ENCODE measurements at places on chromosomes 13 and 19.

DNA sequence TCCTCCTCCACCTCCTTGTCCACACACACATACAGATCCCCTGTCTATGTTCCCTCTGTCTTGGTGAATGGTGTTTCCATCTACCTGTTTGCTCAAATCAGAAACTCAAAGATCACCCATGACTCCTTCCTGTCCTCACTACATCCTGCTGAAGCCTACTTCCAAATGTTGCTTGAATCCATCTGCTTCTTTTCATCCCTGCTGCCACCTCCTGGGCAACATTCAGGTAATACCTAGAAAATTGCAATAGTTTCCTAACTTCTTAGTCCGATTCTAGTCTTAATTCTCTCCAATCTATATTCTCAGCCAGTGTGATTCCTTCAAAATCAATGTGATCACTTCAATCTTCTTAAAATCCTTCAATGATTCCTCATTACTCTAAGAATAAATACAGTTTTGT is 155.5 kb upstream of the STARD13 start:
- DNase-seq, result peak; percentile 33

DNA sequence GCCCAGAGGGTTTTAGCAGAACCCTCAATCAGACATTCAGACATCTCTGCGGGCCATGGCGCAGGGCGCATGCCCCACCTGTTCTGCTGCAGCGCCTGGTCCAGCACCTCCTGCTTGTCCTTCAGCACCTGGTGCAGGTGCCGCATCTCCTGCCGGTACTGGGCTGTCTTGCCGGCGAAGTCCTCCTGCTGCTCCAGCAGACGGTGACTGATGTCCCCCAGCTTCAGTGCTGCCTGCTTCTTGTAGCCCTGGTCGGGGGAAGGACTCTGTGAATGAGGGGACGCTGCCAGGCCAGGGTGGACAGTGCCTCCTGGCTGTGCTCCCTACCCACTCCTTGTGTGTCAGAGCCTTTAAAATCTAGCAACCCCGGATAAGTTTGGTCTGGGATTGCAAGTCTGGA is 12.2 kb upstream of the SLC7A9 start:
- DNase-seq, result no peak

DNA sequence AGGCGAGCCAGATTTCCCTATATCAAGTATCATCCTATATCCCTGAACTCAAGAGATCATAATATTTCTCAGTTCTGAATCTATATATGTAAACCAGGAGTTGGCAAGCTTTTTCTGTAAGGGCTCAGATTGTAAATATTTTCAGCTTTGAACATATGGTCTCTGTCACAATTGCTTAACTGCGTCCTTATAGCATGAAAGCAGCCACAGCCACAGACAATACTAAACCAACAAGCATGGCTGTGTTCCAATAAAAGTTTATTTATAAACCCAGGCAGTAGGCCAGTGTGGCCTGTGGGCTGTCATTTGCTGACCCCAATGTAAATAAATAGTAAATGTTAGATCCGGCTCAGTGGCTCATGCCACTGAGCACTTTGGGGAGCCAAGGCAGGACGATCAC is 12.2 kb upstream of the MYH14 start:
- DNase-seq, result no peak

DNA sequence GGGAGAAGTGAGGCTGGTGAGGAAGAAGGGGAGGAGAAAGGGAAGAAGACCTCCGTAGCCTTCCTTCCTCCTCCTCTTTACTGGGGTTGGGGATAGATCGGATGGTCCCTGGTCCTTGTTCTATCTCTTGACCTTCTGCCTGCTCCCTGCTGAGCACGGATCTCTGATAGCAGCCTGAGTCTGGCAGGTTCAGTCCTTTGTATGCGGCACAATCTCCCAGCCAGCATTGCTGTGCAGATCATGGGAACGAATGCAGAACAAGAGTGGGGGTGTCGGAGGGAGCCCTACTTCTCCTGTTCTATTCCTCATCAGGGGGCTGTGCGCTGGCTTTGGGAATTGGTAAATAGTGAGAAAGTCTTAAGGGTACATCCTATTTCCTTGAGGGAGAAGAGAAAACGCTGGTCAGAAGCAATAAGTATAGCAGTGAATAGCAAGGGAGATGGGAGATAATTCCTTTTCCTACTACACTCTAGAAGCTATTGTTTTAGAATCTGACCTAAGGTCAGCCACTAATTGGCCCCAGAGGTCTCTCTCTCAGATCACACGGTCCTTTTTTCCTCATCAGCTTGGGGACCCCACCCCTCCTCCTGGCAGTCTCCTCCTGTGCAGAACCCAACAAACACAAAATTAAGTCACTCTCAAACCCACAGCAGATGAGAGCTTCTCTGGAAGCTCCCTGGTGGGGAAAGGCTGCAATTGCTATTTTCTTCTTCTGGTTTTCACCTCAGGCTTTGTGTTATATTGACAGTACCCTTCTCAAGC is 41.0 kb downstream of the KL start:
- peak; percentile 5 for DNase-seq

GRCh38 chr19:4593409-4593851 is 33.9 kb upstream of the SEMA6B start:
- DNase-seq, result no peak

DNA sequence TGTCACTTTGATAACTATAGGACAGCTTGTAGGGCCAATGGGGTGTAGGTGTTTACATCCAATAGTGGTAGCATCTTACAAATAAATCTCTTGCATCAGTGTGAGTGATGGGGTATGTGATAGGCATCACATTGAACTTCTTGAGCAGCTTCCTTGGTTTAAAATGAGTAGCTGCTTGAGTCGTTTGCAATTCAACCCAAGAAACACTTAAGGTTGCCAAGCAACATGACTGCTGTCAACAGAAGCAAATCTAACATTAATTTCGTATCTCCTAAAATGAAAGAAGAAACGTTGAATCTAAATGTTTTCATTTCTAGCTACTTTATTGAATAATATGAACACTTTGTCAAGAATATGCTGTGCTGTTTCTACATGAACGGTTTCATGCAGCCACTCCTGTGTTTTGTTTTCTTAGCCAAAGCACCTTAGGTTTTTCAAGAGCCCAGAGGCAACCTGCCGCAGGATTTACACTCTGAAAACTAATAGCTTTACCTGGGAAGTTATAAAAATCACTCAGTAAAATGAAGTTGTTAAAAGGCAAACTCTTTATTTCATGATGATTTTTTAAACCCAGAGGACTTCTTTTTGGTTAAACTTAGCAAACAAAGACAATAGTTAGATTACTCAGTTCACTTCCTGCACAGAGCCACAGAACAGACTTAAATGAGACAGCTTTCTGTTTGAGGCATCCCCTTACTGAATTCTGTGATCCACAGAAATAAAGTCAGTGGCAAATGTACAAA is 305.2 kb downstream of the MTUS2 start:
- DNase-seq, result no peak

DNA sequence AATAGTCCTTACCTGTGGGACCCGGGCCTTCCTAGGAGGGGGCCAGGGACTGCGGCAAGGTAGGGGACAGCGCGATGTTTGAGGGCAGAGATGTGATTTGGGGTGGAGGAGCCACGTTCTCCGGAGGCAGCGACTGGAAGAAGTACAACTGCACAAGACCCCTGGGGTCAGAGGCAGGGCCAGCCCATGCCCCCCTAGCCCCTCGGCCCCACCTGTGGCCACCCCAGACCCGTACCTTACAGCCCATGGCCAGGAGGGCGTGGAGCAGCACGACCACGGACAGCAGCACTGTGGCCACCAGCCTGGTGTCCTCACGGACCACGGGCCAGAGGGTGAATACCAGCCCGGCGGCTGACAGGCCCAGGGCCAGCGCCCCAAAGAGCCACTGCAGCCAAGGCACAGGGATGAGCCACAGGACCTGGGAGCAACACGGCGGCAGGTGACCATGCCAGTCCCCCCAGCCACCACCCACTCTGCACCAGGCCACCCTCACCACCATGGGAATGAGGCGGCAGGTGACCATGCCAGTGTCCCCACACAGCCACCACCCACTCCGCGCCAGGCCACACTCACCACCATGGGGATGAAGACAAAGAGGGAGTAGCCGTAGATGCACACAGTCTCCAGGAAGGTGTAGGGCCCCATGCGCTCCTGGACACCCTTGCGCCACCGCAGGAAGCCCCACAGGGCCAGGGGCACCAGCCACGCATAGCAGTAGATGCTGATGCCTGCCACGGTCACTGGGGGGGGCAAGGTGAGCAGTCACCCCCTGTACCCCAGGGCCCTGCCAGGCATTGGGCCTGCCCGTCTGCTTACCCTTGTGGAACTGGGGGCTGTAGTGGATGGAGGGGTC is 5.0 kb downstream of the YIPF2 start:
- no peak for DNase-seq

DNA sequence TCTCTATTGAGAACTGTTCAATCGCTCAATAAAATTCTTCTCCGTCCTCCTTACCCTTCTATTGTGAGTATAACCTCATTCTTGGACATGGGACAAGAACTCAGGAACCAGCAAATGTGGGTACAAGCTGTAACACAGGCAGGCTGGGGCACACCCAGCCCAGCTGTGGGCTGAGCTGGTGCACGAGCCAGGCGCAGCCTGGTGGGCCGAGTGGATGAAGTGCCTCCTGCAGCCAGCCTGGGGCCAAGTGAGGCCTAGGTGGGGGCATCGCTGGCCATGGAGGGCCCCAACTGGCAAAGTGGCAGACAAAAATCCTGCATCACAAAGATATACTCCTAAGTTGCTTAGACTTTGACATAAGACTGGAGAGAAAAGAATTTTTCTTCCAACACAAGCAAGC is 57.9 kb upstream of the DIAPH3 start:
- DNase-seq, result no peak

GRCh38 chr13:43558939-43559338 is 227.8 kb downstream of the ENOX1 start:
- no peak for DNase-seq

- no peak for DNase-seq
Measured at GRCh38 chr13:20847296-20847695, 55.2 kb downstream of the XPO4 start.

DNA sequence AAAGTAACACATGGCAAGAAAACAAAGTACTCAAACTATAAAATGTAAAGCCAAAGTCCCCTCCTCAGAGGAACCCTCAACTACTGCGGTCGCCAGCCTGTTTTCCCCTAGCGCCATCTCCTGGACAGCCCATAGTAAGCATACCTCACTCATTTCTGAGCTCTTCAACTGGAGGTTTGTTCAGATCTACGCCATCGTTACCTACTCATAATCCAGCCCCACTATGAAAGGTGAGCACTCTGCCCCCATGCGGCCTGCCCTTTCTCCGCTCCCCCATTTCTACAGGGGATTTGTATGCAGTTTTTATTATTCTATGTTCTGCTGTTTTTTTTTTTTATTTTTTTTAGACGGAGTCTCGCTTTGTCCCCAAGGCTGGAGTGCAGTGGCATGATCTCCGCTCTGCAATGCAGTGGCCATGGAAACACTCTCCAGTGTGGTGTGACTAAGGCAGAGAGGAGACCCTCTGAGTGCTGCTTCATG is 26.2 kb downstream of the OPA3 start:
- DNase-seq, result peak; percentile 35

DNA sequence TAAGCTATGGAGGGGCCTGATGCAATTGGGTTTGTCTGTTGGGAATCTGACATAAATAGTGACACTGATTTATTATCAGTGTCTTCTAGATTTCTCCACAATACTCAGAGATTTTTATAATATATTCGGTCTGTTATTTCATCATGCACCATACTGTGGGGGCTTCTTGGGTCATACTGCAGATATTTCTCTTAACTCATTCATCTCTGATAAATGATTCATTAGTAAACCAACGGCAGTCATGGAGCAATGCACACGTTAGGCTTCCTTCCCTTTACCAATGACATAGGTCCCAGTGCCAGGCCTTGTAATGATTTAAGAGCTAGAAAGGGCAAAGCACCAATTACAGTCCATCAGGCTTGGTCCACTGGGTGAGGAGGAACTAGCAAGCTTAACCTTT is 53.6 kb downstream of the FAM216B start:
- DNase-seq, result no peak

DNA sequence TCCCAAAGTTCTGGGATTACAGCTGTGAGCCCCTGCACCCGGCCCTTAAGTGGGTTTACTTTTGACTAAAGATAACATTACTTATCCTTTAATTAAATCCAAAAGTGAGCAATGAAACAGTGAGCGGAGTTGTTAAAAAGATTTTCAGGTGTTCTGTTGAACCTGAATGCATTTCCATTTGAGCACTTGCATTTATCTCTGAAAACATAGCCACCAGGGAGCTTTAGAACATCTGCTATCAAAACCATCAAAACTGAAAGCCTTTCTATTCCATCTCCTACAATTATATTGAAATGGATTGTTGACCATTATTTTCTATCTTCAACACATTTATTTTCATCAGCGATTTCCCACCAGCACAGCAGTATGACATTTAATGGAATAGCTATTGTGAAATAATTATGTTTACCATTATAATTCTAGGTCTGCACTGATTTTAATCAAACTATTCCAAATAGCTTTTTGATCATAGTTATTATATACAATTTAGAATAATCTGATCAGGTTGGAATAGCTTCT is 269.0 kb downstream of the FGF14 start:
- no peak for DNase-seq

GRCh38 chr13:38417727-38418126 is 68.1 kb downstream of the UFM1 start:
- DNase-seq, result no peak

DNA sequence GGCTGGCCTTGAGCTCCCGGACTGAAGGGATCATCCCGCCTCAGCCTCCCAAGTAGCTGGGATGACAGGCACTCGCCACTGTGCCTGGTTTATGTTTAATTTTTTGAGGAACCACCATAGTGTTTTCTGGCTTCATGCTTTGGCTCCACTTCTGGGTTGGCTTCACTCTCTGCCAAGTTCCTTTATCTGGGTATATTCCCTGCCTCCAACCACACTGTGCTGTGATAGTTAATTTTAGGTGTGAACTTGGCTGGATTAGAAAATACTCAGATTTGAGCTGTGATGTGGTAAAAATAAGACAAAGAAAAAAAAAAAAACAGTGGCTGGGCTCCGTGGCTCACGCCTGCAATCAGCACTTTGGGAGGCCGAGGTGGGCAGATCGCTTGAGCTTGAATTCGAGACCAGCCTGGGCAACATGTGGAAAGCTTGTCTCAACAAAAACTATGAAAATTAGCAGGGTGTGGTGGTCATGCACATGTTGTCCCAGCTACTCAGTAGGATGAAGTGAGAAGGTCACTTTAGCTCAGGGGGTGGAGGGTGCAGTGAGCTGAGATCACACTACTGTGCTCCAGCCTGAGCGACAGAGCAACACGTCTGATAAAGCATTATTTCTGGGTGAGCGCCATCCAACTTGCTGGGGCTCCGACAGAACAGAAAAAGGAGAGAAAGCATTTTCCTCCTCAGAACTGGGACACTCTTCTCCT is 7.5 kb upstream of the ILF3 start:
- no peak for DNase-seq

DNA sequence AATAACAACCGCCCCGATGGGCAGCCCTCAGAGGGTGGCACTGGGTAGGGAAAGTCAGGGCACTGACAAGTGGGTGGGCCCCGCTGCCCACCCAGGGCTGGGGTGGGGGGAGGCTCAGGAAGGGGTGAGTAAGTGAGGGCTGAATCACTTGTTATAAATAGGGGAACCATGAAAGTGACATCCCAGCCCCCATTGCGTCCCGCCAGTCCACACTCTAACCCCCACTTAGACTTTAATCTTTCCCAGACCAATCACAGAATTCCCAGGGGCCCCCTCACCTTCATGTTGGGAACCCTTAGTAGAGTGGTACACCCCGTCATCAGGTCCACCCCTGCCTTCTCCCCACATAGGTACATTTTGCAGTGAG is 37.0 kb upstream of the NANOS3 start:
- no peak for DNase-seq

Measured in NCI-H524 (cell line).